ENCODE measurements at places on chromosomes 7 and 10.

DNA sequence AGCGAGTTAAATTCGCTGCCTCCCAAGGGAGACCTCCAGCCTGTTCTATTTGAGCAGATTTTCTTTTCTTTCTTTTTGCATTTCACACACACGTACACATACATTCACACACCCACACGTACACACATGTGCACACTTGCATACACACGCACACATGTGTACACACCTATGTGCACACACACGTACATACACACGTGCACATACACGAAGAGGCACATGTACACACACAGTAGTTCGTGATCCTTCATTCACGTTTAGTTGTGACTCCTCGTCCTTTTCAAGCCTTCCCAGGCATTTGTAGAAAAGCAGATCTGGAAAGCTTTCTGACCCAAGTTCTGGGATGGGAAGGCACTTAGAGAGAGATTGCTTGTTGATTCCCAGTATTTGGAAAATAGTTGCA, 290.8 kb upstream of the COBL start:
- DNase-seq, result no peak

DNA sequence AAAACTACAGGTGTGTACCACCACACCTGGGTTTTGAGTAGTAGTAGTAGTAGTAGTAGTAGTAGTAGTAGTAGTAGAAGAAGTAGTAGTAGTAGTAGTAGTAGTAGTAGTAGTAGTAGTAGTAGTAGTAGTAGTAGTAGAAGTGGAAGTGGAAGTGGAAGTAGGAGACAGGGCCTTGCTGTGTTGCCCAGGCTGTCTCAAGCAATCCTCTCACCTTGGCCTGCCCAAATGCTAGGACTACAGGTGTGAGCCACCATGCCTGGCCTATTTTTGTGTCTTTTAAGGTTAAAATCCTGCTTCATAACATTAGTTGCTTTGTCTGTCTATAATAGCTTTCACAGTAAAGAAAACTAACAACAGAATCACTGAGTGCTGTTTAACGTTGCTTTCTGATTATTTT, 111.7 kb downstream of the PODXL start:
- no peak for DNase-seq

- DNase-seq, result no peak
These were observed 290.1 kb upstream of the KIAA1217 start for GRCh38 chr10:23918839-23919238.

DNA sequence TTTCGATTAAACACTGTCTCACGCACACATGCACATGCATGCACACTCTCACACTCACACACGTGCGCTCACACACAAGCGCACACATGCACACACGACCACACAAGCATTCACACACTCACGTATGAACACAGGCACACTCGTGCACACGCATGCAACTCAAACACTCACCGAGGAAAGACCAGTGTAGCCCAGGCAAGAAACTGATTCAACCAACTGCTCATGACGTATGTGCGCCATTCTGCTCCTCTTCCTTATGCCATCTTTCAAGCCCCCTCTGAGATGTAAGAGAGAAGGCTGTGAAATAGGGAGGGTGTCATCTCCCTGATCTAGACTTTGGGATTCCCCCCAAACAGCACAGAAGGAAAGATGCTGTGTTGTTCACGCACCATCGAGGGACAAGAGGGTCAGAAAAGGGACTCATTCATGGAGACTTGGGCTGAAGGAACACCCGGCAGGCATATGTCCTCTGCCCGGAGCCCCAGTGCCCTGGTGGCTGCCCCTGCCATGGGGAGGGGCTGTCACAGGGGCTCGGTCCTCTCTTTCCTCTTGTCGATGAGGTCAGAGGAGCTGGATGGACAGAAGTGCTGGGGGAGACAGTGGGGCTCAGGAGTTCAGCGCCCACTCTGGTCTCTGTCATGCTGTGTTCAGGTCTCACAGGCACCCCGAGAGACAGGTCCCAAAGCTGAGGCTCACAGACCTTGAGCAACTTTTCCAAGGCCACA, 130.1 kb upstream of the SHH start:
- DNase-seq, result no peak

GRCh38 chr10:114095559-114096337, 52.1 kb downstream of the ADRB1 start:
- no peak for DNase-seq

GRCh38 chr7:121960678-121961077, 87.7 kb downstream of the PTPRZ1 start:
- no peak for DNase-seq

DNA sequence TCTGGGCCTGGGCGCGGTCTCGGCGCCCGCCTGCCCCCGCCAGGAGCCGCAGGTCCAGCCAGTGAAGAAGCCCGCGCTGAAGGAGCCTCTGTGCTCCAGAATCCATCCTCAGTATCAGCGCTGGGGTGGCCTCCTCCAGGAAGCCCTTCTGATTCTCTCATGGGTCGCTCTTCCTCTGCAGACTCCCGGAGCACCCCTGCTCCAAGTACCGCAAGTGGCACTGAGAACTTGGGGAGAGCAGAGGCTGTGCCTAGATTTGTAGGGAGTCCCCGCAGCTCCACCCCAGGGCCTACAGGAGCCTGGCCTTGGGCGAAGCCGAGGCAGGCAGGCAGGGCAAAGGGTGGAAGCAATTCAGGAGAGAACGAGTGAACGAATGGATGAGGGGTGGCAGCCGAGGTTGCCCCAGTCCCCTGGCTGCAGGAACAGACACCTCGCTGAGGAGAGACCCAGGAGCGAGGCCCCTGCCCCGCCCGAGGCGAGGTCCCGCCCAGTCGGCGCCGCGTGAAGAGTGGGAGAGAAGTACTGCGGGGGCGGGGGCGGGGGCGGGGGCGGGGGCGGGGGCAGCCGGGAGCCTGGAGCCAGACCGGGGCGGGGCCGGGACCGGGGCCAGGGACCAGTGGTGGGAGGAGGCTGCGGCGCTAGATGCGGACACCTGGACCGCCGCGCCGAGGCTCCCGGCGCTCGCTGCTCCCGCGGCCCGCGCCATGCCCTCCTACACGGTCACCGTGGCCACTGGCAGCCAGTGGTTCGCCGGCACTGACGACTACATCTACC, at the start of gene ALOX5:
Gene ALOX5 (plus strand): TSS at position 641 of the 774 bp plus-strand sequence. CDS start 64 bp downstream, at position 705.
- no peak for DNase-seq

DNA sequence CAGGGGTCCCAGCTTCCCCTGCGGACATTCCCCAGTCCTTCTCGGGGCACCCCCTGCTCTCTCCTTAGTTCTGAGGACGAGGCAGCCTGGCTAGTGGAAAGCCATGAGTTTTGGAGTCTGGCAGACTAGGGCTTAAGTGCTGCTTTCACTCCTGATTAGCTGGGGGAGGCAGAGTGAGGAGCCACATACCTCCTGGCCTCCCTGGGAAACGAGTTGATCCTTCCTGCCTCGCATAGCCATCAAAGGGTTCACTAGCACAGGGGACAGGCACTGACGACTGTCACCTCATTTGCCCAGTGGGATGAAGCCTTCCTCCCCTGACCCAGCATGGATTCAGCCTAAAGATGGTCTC, 402.5 kb downstream of the RPS24 start:
- no peak for DNase-seq

- peak; percentile 77 for DNase-seq
These were observed 634 bp downstream of the EZH2 start for GRCh38 chr7:148883266-148884048.

- DNase-seq, result no peak
These were observed 45.7 kb downstream of the MINDY3 start for GRCh38 chr10:15814565-15814964.

DNA sequence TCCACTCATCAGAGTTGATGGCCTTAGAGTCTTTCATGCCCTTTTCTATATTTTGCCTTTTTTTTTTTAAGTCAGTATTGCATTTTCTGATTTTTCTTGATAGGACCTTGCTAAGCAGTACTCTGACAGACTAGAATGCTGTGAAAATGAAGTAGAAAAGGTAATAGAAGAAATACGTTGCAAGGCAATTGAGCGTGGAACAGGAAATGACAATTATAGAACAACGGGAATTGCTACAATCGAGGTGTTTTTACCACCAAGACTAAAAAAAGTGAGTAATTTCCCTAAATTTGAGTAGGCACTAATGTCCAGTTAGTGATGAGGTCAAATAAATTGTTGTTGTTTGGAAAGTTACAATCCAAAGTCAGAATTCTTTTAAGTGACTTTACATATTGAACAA, 7.4 kb downstream of the NUB1 start:
- DNase-seq, result no peak

GRCh38 chr7:27917119-27917518, 177.2 kb downstream of the TAX1BP1 start:
- no peak for DNase-seq

- DNase-seq, result no peak
These were observed 22.0 kb downstream of the ADGRA1 start for GRCh38 chr10:133109711-133110110.

GRCh38 chr7:79782256-79782655, 328.8 kb upstream of the MAGI2 start:
- DNase-seq, result no peak

GRCh38 chr10:13615650-13616300, 29.0 kb downstream of the PRPF18 start:
- no peak for DNase-seq

DNA sequence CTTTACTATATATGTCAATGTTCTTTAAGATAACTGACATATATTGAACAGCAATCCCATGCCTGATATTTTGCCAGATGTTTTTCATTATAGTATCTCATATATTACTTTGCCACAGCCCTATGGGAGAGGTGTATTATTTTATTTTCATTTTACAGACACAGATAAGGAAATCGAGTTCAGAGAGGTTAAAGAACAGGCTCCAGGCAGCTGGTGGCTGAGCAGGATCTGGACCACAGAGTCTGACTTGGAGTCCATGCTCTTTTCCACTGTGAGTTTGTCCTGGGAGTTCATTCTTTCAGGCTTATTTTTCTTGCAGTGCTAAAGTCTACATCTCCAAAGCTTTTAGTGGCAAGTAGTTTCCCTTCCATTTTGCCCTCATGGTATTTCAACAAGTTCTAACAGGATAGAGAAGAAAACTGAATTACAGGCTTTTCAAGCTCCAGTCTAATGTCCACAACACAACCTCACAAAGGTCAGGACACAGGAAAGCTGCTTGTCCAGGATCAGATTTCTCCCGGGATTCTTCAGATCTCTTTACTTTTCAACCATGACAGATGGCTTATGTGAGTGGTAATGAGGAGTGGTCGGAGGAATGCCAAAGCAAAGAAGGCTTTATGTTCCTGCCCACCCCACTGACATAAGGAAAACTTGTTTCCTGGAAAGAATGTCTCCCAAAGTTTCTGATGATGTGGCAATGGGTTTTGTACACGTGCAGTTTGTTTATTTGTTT, 13.1 kb upstream of the SLC35B4 start:
- no peak for DNase-seq

DNA sequence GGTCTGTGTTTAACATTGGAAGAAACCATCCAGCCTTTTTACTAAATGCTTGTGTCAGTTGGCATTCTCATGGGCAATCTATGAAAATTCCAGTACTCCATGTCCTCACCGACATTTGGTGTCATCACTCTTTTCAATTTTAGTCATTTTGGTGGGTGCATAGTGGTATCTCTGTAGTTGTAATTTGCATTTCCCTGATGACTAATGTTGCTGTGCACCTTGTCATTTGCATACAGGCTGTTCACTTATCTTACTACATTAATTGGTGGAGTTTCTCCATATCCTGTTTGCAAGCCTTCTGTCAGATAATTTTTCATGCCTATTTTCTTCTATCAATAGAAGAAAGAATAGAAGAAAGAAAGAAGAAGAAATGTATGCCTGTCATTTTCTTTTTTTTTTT, 73.7 kb downstream of the PLPP4 start:
- DNase-seq, result no peak

DNA sequence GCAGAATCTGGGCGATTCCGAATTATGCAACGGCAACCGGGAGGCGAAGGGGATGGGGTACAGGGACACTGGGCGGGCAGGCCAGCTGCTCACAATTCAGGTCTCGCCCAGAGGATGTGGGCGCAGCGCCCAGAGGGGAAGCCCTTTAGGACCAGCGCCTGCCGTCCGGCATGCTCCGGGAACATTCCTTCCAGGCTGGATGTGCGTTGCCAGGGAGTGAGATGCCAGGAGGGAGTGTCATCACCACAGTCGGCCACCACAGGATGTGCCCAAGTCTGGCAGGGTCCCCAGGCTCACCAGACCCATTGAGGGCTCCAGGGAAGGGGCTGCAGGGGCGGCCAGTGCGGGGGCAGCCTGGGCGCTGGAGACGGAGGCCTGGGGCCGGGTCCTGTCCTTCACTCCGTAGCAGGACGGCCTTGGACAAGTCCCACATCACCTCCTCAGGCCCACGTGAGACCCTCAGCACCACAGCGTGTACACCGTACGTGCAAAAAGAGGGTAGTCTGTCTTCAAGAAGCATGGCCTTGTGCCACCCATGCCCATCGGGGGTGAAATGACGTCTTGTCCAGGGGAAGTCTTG, 63.9 kb downstream of the FOXL3 start:
- DNase-seq, result no peak

DNA sequence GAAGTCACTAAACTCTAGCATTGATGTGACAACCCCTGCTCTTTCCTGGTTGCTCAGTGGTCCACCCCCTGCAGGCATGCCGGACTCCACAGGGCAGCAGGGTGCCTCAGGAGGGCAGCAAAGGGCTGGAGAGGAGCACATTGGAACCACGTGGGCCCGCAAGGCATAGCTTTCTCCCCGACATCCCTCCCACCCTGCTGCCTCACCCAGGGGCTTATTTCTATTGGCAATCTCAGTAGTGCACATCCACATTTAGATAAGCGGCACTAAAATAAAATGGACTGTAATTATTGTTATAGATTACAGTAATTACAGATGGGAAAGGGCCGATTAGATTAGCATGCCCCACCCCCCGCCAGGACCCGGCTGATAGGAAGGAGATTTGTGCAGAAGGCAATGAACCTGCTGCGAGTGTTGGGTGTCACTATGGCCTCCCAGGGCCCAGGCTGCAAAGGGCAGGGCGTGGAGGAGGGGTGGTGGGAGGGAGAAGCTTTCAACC, 580.1 kb downstream of the GRID1 start:
- DNase-seq, result no peak

- no peak for DNase-seq
These were observed 8.1 kb upstream of the VDAC2 start for GRCh38 chr10:75202321-75203045.

DNA sequence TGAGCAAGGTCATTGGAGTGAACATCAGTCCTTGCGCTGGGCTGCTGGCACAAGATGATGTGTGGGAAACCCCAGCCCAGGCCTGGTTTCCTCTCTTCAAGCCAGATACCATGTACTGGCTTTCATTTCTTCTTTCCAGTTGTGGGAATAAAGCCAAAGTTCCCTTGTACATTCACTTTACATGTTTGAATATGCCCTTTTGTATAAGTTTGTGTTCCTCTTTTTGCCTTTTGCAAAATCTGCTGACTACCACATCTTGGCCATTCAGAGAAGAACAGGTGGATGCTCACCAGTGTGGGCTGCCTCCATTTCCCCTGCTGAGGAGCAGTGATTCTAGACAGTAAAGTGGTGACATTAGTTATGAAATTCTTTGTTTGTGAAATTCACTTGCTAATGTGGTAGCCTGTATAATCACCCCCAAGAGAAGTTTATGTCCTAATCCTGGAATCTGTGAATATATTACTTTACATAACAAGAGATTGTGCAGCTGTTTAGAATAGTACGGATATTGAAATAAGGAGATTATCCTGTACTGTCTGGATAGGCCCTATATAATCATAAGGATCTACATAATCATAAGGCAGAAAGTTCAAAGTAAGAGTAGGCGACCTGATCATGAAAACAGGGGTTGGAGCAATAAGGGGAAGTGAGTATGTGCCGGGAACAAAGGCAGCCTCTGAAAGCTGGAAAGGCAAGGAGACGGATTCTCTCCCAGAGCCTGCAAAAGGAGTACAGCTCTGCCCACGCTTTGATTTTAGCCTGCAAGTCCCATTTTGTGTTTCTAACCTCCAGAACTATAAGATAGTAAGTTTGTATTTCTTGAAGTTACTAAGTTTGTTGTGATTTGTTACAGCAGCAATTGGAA, 18.8 kb upstream of the AOAH start:
- DNase-seq, result no peak

- DNase-seq, result no peak
These were observed 25.3 kb upstream of the ACSM6 start for GRCh38 chr10:95168694-95169093.

Data from left forelimb (tissue), 1 donor.